ENCODE measurements at places on chromosomes 5 and 9. TPM values are rescaled to one million over a fixed set of nuclear protein-coding genes. Genes with fewer than 3 reads are reported as not detected.

- no peak for DNase-seq
Observed at GRCh38 chr9:137075275-137075775, 2.0 kb upstream of the UAP1L1 start.

DNA sequence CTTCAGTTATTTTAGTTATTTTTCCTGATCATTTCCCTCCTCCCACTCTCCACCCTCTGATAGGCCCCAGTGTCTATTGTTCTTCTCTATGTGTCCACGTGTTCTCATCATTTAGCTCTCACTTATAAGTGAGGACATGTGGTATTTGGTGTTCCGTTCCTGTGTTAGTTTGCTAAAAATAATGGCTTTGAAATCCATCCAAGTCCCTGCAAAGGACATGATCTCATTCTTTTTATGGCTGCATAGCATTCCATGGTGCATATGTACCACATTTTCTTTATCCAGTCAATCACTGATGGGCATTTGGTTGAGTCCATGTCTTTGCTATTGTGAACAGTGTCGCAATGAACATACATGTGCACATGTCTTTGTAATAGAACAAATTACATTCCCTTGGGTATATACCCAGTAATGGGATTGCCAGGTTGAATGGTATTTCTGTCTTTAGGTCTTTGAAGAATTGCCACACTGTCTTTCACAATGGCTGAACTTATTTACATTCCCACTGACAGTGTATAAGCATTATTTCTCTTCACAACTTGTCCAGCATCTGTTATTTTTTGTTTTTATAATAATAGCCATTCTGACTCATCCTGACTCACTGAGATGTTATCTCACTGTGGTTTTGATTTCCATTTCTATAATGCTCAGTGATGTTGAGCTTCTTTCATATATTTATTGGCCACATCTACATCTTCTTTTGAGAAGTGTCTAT, 17.2 kb upstream of the DIRAS2 start:
- DNase-seq = no peak

Gene CORO2A
- 27.0 TPM for total RNA-seq

- peak; percentile 8 for DNase-seq
Observed at GRCh38 chr5:91382530-91383026, 539 bp downstream of the ARRDC3 start.

DNA sequence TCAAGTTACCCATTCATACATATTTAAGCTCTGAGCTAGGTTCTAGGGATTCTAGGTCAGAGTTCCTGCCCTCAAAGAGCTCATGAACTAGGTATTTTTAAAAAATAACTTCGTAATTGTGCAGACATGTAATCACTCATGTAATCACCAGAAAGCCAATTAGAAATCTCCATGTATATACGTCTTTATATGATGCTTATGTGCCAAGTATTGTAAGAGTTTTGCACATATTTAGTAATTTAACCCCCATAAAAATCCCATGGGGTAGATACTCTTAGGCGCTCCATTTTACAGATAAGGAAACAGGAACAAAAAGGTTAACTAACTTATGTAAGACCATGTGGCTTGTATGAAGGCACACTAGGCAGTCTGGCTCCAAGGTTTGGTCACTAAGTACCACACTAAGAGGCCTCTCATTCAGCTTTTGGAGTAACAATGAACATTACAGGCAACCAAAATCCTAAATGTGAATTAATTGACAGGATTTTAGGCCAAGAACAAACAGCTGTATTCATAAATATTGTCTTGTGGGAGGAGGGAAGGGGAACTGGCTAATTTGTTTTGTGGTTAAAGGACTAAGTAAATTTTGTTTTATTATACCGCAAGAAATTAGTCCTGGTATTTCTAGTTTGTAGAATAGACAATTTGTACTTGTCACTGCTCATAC, 1.7 kb upstream of the OTULINL start:
- DNase-seq = no peak

- DNase-seq = no peak
Observed at GRCh38 chr5:14821100-14821845, 50.3 kb downstream of the ANKH start.

DNA sequence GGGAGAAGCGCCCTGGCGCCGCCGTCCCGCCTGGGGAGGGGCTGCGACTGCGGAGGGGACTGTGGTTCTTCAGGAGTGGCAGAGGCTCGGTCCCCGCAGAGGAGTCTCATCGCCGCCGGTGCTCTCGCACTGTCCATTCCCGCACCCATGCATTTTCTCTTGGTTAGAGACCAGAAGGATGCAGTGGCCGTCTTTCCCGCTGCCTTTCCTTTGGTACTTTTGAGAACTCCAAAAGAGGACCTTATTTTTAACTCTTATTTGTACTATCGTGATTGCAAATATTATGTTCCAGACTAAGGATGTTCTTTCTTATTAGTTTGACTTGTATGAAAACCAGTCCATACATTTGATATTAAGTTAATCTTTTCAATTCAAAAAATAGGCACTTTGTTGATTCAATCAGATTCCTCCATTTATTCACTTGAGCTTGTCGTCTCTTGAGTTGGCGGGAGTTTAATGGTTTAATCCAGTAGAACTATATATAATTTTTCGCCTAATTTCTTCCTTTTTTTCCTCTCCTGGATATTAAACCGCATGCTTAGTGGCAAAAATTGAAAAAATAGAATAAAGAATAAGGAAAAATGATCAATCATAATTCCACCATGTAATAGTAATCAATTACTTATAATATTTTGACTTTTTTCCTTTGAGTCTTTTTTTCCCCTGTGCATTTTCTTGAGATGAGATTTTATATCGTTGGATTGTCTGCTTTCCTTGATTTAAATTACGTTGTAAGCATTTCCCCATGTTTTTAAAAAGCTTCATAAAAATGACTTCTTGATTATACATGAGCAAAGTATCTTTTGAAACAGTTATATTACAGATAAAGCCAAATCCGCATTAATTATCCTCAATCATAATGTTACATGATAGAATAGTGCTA, 861 bp downstream of the ZFYVE16 start:
- DNase-seq = peak; percentile 39

DNA sequence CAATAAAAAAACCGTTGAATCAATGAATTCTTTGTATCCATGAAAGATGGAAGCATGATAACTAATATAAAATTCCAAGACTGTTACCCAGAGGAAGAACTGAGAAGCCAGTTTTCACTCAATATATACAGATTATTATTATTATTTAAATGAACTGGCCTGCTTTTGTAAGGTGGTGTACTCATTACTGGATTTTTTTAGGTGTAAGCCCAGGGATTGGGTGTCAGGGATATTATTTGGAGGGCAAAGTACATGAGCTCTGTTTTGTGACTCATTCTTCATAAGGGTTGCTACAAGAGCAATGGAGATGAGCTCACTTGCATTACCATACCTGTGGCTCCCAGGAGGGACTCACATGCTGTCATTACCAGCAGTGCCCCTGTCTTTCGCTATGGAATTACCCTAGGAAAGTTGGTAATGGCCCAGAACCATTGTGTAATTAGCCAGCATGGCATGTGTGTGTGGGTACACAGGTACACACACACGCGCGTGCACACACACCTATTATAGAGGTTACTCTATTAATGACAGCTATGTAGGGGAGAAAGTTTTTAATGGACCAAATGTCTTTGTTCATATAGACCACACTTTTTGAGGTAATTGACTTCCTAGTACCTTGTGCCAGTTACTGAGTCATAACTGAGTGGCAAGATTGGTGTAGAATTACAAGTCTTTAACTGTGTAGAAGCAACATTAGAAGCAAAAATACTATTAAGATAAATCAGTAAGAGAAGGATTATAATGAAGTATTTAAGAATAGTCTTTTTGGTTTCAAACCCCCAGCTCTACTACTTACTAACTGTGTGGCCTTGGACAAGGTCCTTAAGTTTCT, 143.4 kb downstream of the GDNF start:
- no peak for DNase-seq

DNA sequence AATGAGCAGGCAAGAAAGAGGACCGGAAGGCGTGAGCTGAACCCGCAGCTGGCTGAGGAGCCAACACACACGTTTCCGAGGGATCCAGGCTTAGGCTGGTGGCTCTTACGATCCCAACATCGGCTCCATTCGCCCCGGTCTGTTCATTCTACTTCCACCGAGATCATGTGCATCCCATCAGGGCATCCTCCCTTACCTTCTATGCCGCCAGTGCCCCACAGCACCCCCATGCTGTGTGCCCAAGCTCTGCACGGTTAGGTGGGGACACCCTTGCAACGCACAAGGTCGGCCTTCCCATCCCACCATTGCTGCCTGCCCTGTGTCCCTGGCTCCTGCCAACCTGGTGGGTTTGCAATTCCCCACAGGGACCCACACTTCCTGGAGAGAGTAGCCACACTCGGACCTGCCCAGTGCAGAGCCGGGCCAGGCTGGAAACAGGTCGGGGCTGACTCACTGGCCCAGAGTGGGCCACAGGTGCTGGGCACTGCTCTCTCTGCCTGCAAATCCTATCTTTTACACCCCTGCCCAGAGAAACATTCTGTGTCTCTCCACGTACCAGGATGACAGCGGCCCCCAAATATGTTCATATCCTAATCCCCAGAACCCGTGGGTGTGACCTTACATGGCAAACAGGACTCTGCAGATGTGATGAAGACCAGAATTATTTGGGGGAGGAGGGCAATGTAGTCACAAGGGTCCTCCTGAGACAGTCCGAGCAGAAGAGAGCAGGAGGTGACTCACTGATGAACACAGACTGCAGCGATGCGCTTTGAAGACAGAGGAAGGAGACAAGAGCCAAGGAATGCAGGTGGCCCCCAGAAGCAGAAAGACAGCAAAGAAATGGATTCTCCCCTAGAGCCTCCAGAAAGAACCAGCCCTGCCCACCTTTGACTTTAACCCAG, 182.2 kb downstream of the AUH start:
- no peak for DNase-seq

- no peak for DNase-seq
Observed at GRCh38 chr5:83563631-83564030, 92.1 kb downstream of the VCAN start.

DNA sequence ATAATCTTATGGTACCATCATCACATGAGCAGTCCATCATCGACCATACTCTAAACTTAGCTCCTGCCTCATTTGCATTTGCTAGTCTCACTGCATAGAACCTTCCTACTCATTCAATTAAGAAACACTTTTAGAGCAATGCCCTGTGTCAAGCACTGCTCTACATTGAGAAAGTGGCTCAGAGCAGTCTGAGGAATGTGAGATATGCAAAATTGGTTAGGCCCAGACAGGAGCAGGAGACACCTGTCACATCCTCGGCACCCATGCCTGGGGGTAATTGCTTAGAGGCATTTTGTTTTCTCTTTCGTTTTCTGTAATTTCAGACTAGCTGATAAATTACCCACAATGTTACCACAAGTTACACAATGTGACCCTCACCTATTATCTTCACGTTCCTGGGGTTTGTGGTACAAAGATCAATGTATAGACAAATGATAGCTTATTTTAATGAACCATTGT, 4.9 kb upstream of the RARS1 start:
- no peak for DNase-seq

Gene STING1
- total RNA-seq = 295 TPM

Gene LRRC70
- total RNA-seq = 4.6 TPM

Gene TAF11L10
- total RNA-seq = not detected

- no peak for DNase-seq
Observed at GRCh38 chr5:178547052-178547666, 43.0 kb downstream of the COL23A1 start.

Gene RAI14
- 0.12 TPM for total RNA-seq

Data from CD4-positive, CD25-positive, alpha-beta regulatory T cell (primary cell).